Testis (tissue), 5 donors: ENCODE measurements at places on chromosomes 1 and 21.

DNA sequence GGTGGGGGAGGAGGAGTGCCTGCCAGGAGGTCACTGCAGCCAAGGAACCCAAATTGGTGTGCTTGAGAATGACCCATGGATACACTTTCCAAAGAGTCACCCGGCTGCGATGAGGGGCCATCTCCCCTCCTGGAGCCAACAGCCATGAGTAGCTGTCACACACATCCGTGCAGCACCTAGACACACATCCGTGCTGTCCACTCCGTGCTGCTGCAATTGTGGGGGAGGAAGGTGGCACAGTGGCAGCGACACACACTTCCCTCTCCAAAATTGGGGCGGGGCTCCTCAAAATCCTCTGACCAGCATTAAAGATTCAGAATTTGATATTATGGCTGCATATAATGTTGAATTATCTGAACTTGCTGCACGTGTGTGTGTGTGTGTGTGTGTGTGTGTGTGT is 15.8 kb downstream of the TP73 start:
- no peak for DNase-seq

DNA sequence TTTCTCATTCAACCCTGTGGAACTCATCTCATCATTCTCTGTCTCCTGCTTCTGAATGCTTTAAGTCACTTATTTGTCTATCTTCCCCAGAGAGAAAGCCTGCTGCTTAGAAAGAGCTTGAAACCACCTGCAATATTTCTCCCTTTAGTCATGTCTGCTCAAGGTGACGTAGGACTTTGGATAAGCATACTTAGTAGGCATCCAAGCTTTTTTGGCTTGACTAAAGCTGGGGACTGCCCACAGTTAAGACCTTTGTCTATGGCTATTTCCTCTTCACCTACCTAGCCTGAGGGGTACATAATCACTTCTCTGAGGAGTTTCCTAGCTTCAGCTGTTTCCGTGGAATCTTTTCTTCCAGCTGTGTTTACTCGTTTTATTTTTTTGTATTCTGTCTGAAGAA is 665.8 kb upstream of the CAMK1G start:
- DNase-seq = no peak

- no peak for DNase-seq
Observed at GRCh38 chr21:37463083-37463801, 96.7 kb downstream of the DYRK1A start.

- DNase-seq = no peak
Observed at GRCh38 chr1:30618335-30618747, 105.0 kb downstream of the MATN1 start.

DNA sequence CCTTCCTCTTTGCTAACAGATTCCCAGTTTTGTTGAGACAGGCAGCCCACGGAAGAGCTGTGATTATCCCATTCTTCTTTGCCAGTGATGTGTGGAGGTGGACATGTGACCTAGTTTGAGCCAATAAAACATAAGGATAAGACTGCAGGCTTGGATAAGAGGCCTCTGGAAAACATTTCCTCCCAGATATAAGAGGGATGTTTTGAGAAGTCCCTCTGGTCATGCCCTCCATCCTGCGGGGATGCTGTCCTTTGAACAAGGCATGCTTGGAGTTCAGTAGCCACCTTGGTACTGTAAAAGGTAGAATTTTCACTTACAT is 155.7 kb downstream of the TM2D1 start:
- DNase-seq = no peak

- no peak for DNase-seq
Observed at GRCh38 chr1:241736387-241736786, 84.3 kb downstream of the WDR64 start.

GRCh38 chr1:111561328-111561727 is 57.9 kb upstream of the ADORA3 start:
- no peak for DNase-seq

GRCh38 chr1:212967801-212968200 is 17.5 kb downstream of the VASH2 start:
- no peak for DNase-seq

DNA sequence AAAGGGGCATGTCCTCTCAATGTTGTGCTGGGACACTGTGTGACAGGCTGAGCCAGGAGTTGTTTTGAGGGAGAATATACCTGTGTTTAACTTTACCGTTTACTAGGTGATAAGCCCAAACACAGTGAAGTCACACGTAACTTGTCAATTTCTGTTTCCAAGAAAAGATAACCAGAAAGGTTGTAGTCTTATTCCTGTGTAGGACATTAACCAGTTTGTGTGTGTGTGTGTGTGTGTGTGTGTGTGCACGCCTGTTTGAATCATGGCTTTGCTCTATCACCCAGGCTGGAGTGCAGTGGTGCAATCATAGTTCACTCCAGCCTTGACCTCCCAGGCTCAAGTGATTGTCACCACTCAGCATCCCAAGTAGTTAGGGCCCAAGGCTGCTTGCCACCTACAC is 83.6 kb downstream of the MRPS6 start:
- no peak for DNase-seq

GRCh38 chr1:235995511-235995910 is 69.4 kb downstream of the NID1 start:
- DNase-seq = no peak

GRCh38 chr1:166164995-166165660 is 1.7 kb downstream of the FAM78B start:
- DNase-seq = peak; percentile 76

DNA sequence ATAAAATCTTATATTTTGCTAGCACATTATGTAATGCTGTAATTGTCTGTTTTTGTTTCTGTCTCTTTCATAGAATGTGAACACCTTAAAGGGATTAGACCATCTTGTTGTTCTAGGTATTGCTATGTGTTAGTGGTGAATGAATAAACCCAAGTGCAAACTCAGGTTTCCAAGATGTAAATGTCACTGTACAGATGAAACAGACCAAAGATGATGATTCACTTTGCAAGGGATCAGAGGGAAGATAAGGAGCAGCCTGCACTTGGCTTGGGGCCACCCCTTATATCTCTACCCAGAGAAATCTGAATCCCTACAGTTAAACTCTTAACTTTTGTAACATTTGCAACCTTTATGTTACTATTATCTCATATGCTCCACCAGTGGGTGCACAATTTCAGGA is 25.4 kb downstream of the UROD start:
- DNase-seq = peak; percentile 67

GRCh38 chr1:34750610-34751009 is 4.2 kb upstream of the GJB5 start:
- no peak for DNase-seq

DNA sequence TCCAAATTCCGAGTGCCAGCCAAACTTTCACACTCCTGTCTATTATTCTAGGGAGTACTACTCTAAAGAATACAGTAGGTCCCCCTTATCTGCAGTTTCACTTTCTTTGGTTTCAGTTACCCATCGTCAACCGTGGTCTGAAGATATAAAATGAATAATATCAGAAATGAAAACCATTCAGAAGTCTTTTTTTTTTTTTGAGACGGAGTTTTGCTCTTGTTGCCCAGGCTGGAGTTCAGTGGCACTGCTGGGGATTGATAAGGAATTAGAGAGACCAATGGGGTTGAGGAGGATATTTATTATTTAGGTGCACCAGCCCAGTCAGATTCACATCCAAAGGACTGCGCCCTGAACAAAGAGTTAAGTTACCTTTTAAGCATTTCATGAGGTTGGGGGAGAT is 52.9 kb upstream of the SRSF10 start:
- DNase-seq = no peak

DNA sequence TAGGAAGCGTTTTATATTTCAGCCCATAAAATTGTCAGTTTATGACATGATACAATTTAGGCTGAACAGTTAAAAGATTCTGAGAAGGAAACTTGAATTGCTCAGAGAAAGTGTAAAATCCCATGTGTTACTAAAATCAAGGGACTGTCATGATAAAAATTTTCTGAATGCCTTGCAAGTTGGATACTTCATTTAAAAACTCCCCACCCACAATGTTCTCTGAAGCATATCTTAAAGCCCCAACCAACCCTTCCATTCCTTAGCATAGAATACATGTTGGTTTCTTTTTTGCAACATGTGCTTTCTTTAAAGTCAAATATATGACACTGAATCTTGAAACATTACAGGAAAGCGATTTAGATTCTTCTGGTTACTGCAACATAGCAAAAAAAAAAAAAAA is 97.4 kb downstream of the MRPL39 start:
- no peak for DNase-seq

GRCh38 chr21:38486221-38486620 is 12.1 kb downstream of the ERG start:
- no peak for DNase-seq

DNA sequence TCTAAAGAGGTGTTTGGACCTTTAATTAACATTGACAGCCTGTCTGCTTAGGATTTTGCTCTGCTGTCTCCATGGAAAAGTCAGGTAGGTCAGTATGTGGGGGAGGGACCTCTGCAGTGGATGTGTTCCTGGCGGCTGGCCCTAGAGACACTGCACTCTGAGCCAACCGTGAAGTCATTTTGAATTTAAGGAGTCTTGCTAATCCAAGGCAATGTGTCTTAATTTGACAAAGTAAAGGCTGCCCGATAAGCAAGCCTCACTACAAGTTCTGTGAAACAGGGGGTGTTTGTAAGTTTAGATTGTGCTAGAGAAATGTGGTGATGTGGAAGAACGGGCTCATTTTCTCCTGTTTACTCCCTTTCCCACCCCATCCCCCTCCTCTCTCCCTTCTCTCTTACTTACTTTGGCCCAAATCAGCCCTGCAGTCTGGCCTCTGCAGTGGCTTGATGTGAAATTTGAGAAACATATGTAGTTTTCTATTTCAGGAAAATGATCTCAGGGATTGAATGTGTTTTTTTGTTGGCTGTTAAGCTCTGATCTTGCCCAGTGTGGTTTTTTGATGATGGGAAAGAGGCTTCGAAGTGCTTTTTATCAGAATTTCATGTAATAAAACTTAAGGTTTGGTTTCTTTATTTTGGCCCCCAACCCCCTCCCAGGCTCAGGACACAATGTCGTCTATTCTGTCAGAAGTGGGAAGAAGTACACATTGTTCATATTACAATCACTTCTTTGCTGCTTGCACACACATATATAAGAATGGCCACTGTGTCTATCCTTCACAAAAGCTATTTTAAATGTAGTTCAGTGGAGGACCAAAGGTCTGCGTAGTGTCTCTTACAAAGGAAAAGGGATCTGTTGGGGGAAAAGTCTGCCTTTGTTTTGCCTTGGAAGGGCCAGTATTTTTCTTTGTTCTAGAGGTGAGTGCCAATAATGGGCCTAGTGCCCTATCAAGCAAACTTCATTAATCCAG is 96.6 kb downstream of the FGGY start:
- DNase-seq = peak; percentile 82

- DNase-seq = no peak
Observed at GRCh38 chr1:164895026-164895912, 336.3 kb downstream of the PBX1 start.

DNA sequence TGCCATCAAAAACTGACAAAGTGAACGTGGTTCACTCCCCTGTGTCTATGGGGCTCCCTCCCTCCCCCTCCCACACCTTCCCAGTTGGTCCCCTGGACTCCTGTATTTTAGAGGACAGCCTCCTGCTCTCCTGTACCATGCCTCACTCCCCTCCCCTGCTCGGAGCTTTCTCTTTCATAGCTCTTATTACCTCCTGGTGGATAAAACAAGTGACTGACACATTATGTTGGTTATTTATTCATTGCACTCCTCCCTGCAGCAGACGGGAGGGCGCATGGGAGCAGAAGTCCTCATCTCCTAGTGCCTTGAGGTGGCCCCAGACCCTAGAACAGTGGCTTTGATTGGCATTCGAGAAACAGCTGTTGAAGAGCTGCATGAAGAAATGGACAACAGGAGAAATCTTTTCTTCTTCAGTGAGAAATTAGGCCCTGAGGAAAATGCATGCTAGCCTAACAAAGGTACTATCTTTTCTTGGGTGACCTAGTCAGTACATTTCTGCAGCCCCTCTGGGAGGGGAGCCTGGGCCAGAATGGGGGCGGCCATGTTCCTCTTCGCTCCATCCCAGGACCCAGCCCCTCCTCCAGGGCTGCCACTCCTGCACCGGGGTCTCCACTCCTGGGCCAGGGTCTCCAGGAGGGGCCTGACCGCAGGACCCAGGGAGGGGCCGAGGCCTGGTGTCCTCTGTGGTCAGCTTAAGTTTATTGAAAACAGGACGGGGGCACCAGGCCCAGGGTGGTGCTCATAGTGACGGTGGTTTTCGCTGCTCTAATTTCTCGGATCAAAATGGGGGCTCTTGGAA is 1.2 kb upstream of the TFF1 start:
- no peak for DNase-seq

GRCh38 chr1:17527036-17527914 is 12.2 kb upstream of the ARHGEF10L start:
- DNase-seq = peak; percentile 43

DNA sequence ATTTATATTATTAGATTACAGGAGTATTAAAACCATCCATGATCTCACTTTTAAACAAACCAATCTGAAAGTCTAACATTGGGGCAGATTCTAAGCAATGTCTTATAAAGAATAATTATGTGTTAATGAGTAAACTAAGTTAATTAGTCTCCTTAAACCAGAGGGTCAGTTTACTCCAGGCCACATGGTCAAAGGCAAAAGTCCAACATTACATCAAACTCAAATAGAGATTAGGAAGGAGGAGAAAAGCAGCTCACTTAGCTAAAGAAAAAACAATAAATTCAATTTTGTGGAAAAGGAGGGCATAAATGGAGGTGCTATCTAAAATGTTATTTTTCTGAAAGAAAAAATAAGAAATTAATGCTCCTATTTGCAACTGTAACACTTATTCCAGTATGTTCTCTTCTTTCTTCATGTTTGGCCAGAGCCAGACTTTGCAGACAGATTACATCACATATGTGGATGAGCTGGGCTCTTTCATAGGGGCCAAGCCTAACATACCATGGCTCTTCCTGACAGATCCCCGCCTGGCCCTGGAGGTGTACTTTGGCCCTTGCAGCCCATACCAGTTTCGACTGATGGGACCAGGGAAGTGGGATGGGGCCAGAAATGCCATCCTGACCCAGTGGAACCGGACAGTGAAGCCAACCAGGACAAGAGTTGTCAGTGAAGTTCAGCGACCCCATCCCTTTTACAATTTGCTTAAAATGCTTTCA is 24.3 kb upstream of the FMO2 start:
- no peak for DNase-seq

DNA sequence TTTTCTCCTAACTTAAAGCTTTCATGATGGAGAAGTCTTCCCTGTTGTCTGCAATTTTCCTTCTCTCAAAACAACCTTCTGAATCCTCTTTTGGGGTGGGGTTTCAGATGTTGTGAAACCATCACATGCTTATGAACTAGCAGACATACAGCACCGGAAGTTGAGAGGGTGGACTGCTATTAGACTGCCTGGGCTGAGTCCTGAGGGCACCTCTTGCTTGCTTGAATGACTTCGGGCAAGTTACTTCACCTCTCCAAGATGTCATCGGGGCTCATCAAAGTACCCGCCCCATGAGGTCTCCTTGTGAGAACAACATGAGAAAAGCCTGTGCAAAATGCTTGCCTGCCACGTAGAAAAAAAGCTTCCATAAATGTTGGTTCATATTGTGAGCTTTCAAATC is 89.6 kb downstream of the CCDC185 start:
- DNase-seq = no peak

DNA sequence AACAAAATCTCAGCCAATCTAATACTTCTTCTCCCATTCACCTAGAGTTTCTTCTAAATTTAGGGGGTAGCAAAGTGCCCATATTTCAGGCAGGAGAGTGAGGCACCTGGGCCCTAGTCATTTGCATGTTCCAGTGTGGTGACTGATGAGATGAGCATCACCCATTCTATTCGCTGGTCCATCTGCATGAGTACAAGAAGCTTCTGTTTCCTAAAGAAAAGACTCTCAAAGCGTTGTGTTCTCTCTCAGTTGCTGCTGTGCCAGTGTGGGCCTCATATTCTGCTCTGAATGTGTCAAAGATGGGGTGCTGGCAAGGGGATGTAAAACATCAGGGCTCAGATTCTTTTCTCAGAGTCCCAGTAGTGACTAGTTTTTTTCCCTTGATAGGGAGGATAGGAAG is 16.1 kb upstream of the DPYD start:
- DNase-seq = no peak

- DNase-seq = no peak
Observed at GRCh38 chr1:86477256-86477655, 8.5 kb downstream of the CLCA1 start.
